Neuronal stem cell (in vitro differentiated cells): ENCODE measurements at places on chromosomes 12 and 14.
A peak's percentile ranks its signal among the peaks of the same experiment; 100 is the strongest.

GRCh38 chr14:55589171-55589570 lies 9.2 kb downstream of the KTN1 start:
- no peak for DNase-seq
- H3K4me3 ChIP-seq: no peak overlapping the region
- no peaks in the 10 kb centered on the region for H3K27me3 ChIP-seq
- H3K36me3 ChIP-seq: no peaks in the 10 kb centered on the region
- peaks cover 4% of the 10 kb centered on the region for H3K4me1 ChIP-seq

GRCh38 chr14:47300796-47301195 lies 374.6 kb downstream of the MDGA2 start:
- DNase-seq: no peak
- no peaks in the 10 kb centered on the region for H3K36me3 ChIP-seq
- H3K4me3 ChIP-seq: no peak overlapping the region
- H3K27ac ChIP-seq: no peak overlapping the region

DNA sequence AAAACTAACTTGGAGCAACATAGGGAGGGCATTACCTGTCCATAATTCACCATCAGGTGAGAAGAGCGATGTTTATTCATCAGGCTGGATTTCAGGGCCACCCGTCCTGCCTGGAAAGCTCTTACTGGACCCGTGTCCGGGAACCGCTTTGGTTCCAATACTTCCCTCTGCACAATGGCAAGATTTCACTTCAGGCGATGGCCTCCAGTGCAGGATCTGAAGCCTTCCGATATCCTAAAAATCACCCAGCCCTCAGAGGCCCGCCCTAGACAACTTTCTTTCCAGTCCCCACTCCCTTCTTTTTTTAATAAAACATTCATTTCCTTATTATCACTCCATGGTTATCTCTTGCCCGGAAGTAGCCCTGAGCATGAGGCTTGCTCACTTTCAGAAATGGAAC lies 92.5 kb downstream of the BCL11B start:
- H3K4me3 ChIP-seq: no peak overlapping the region
- H3K27me3 ChIP-seq: no peaks in the 10 kb centered on the region
- no peaks in the 10 kb centered on the region for H3K4me1 ChIP-seq
- H3K27ac ChIP-seq: no peak overlapping the region
- H3K36me3 ChIP-seq: no peaks in the 10 kb centered on the region
- no peak for DNase-seq

GRCh38 chr12:41967668-41968500 lies 176.8 kb downstream of the GXYLT1 start:
- H3K27me3 ChIP-seq: no peaks in the 10 kb centered on the region
- no peak overlapping the region for H3K4me3 ChIP-seq
- peak; percentile 87 for DNase-seq
- H3K27ac ChIP-seq: peak overlapping the region; percentile 10

DNA sequence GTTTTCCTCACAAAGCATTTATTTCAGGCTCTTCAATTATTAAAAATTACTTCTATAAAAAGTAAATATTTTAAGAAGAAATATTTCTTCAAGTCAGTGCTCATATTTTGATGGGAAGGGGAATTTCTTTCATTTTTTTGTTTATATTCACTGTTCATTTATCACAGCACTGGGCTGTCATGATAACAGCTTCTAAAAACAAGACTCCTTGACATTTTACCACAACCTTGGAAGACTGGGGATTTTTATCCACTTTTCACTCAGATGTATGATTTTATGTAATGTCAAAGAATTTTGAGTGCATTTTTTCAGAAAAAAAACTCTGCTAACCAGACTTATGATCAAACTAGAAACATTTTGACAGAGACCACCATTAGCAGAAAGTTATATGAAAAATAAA lies 149.7 kb downstream of the PHLDA1 start:
- no peak overlapping the region for H3K27ac ChIP-seq
- DNase-seq: no peak
- no peak overlapping the region for H3K4me3 ChIP-seq

DNA sequence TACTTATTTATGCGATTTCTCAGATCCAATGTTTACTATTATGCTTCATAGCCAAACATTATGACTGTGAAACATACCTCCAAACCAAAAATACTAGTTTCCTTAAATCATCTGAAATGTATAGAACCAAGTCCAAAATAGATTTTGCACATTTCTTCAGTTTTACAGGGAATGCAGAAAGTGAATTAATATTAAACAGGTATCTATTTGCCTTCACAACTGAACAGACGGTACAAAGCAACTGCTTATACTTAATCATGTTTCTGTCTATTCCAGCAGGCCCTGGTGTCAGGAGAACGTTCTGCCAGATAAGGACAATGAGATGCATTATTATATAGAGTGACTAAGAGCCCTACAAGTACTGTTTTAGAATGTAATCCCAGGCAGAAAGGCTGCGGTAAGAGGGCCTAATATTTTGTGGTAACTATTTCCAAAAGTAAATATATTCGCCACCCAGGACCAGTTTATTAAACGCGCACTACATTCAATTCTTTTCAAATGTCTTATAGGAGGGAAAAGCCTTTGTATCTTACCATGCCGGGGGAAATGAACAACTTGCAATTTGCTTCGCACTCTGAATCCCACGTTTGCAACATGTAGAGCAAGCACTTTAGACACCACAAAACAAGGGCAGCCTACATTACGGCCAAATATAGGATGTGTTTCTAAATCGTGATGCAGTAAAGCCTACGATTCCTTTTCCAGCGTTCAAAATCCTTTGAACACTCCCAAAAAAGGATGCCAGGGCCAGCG lies 1.5 kb downstream of the CORO1C start:
- no peaks in the 10 kb centered on the region for H3K36me3 ChIP-seq
- peak; percentile 27 for DNase-seq
- peaks cover 6% of the 10 kb centered on the region for H3K4me1 ChIP-seq
- no peaks in the 10 kb centered on the region for H3K27me3 ChIP-seq
- peak overlapping the region; percentile 76 for H3K27ac ChIP-seq

DNA sequence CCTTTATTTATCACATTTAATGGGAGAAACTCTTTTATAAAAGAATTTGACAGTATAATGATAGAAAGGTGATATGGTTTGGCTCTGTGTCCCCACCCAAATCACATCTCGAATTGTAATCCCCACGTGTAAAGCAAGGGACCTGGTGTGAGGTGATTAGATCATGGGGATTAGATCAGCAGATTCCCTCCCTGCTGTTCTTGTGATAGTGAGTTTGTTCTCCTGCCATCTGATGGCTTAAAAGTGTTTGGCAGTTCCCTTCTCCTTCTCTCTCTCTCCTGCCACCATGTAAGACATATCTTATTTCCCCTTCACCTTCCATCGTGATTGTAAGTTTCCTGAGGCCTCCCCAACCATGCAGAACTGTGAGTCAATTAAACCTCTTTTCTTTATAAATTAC lies 1110.3 kb downstream of the FLRT2 start:
- H3K4me3 ChIP-seq: no peak overlapping the region
- H3K36me3 ChIP-seq: no peaks in the 10 kb centered on the region
- no peak overlapping the region for H3K27ac ChIP-seq
- H3K4me1 ChIP-seq: no peaks in the 10 kb centered on the region
- no peaks in the 10 kb centered on the region for H3K27me3 ChIP-seq
- DNase-seq: no peak

- H3K36me3 ChIP-seq: no peaks in the 10 kb centered on the region
- H3K4me3 ChIP-seq: no peak overlapping the region
- DNase-seq: peak; percentile 35
- no peaks in the 10 kb centered on the region for H3K27me3 ChIP-seq
Observed at GRCh38 chr14:23704890-23705289, 68.7 kb downstream of the DHRS2 start.
